ENCODE measurements at places on chromosomes 16 and 17. TPM values are rescaled to one million over a fixed set of nuclear protein-coding genes. Genes with fewer than 3 reads are reported as not detected.

Gene RTN4RL1
- 1.5 TPM for total RNA-seq

Gene DOC2B
- 0.13 TPM for total RNA-seq

Gene GRB7
- total RNA-seq: not detected

Gene CLDN7
- total RNA-seq: 1.5 TPM

Gene VTN
- 0.38 TPM for total RNA-seq

Gene ZNF75A
- 37.3 TPM for total RNA-seq

Gene NOL3
- 5.2 TPM for total RNA-seq

Gene CFAP97D1
- not detected for total RNA-seq

Gene SLC47A2
- total RNA-seq: not detected

Gene ACSM2A
- not detected for total RNA-seq

Gene OR1F1
- not detected for total RNA-seq

Gene MT1X
- 59.9 TPM for total RNA-seq

All from activated CD8-positive, alpha-beta memory T cell treated with anti-CD3 and anti-CD28 coated beads for 36 hours (primary cell).